ENCODE measurements at places on chromosomes 3 and 15.

DNA sequence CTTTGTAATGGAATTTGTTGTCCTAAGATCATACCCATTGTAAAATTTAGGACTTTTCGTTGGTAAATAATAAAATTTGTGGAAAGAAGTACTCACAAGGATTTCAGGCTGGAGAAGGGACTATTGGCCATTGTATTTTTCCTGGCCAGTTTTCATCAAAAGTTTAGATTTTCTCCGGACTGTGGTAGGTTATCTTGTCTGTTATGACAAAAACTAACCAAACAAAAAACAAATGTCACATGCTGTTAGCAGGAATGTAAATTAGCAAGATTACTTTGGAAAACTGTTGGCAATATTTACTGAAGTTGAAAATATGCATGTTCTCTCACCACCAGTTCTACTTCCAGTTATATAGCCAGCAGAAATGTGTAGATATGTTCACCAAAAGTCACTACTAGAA lies 27.8 kb downstream of the PDE8A start:
- H3K27me3 ChIP-seq = no peaks in the 10 kb centered on the region
- no peak for DNase-seq
- no peaks in the 10 kb centered on the region for H3K36me3 ChIP-seq
- peaks cover 76% of the 10 kb centered on the region for H3K4me1 ChIP-seq

DNA sequence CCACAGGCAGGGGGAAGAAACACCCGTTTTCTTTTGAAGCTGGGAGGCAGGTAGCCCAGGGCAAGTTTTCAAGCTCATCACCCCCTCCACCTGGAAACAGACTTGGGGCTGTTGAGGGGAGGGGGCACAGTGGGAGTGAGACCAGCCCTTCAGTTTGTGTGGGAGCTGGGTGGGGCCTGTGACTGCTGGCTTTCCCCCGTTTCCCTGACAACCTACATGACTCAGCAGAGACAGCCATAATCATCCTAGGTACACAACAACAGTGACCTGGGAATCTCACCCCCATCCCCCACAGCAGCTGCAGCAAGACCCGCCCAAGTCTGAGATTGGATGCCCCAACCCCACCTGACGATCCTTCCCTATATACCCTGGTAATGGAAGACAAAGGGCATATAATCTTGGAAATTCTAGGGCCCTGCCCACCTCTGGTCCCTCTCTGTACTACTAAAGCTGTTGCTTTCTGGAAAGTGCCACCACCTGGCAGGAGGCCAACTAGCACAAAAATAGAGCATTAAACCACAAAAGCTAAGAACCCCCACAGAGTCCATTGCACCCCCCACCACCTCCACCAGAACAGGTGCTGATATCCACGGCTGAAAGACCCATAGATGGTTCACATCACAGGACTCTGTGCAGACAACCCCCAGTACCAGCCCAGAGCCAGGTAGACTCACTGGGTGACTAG lies 422.2 kb upstream of the SGO1 start:
- H3K4me3 ChIP-seq = no peak overlapping the region
- DNase-seq = no peak
- H3K27me3 ChIP-seq = no peaks in the 10 kb centered on the region
- no peaks in the 10 kb centered on the region for H3K4me1 ChIP-seq
- no peak overlapping the region for H3K27ac ChIP-seq

GRCh38 chr3:127899766-127900165 lies 15.3 kb upstream of the KBTBD12 start:
- H3K4me3 ChIP-seq = no peak overlapping the region
- H3K4me1 ChIP-seq = no peaks in the 10 kb centered on the region
- H3K27me3 ChIP-seq = no peaks in the 10 kb centered on the region
- no peak for DNase-seq

DNA sequence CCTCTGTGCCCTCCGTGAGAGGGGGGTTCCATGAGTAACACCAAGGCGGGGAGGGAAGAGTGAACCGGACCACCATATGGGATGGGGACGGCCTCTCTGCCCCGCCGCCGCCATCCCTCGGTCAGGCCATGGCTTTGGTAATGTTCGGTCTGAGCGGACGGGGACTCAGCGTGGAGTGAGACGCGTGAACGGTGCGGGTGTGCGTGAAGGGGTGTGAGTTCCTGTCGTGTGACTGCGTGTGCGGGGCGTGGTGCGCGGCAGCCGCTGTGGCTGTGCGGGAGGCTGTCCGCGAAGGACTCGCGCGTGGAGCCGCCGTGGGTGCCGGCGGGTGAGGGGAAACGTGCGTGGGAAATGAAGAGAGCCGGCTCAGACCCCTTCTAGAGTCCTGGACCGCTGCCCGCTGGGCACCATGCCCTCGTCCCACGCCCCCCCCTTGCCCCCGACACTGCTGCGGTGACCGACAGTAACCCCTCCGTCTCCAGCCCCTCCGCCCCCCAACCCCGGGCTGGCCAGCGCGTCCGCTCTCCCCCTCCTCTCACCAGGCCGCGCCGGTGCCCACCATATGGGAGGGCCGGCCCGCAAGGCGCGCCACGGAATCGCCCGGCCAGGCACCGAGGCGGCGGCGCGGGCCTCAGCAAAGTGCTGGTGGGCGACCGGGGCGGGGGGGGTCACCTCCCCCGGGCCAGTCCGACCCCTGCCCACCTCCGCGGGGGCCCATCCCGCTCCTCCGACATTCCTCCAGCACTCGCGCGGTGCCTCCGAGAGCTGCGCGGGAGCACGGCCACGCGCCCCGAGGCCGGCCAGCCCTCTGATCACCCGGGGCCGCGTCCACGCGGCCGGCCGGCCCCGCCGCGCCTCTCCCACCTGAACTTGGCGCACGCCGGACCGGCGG lies 589 bp downstream of the KLF15 start:
- peak; percentile 83 for DNase-seq
- H3K36me3 ChIP-seq = no peaks in the 10 kb centered on the region
- H3K27ac ChIP-seq = peak overlapping the region; percentile 29
- peak overlapping the region; percentile 60 for H3K4me3 ChIP-seq
- peaks cover 35% of the 10 kb centered on the region for H3K4me1 ChIP-seq
